ENCODE measurements at places on chromosomes 6 and 20. TPM values are rescaled to one million over a fixed set of nuclear protein-coding genes. Genes with fewer than 3 reads are reported as not detected.

DNA sequence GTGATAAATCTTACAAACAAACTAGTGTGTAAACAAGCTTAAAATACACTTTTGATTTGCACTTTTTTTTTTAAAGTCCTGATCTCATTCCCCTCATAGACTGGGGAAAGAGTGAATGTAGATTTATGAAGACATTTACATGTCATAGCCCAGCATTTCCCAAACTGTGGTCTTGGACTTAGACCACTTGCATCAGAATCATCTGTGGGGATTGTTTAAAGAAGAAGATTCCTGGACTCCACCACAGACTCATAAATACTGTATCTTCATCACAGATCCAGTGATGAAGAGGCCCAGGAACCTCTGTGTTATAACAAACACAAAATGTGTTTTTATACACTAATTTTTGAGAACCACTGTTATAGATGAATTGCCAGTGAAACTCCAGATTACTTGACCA lies 99.5 kb downstream of the KCNQ5 start:
- no peak for DNase-seq

DNA sequence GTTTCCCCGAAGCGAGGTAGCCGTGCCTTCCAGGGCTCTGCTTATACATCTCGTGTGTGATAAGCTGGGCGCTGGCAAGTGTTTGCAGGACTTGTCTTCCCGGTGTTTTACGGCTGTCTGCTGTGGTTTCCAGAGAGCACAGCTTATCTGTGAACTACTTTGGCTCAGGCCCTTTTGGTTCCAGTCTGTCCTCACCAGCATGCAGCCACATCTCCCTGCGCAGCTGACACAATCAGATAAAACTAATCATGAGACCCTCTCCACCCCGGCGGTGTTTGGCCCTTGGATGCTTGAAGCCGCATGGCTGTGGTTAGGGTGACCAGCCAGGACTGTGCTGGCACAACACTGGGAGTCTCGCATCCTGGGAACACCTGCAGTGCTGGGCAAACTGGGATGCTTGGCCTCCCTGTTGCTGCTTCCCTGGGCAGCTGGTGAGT lies 241.8 kb upstream of the FOXQ1 start:
- DNase-seq: no peak

- no peak for DNase-seq
Observed at GRCh38 chr20:60395991-60396390, 437.8 kb downstream of the CDH26 start.

DNA sequence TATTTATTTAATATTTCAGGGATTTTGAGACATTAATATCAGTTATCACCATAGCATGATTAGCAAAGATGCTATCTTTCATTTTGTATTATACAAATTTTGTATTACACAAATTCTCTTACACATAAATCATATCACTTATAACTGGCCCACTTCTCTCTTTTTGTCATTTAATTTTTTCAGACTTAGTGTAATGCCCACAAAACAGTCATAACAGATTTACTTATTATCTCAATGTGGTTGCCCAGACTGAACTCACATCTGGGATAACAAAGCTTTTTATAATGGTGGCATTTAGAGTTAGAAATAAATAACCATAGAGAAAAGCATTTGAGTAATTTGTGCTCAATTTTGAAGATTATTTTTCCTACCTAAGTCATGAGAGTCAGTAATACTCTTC lies 148.3 kb downstream of the TFAP2B start:
- no peak for DNase-seq

- no peak for DNase-seq
Observed at GRCh38 chr6:160275511-160276003, 16.9 kb upstream of the SLC22A2 start.

DNA sequence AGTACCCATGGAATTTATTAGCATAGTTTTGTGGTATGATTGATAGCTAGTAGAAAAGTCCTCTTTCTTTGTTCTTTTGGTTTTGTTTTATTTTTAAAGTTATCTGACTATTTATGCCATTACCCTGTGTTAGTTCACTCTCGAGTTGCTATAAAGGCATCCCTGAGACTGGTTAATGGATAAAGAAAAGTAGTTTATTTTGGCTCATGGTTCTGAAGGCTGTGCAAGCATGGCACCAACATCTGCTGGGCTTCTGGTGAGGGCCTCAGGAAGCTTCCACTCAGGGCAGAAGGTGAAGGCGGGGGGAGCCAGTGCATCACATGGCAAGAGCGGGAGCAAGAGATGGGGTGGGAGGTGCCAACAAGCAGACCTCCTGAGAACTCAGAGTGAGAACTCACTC lies 166.5 kb downstream of the MTHFD1L start:
- DNase-seq: no peak

DNA sequence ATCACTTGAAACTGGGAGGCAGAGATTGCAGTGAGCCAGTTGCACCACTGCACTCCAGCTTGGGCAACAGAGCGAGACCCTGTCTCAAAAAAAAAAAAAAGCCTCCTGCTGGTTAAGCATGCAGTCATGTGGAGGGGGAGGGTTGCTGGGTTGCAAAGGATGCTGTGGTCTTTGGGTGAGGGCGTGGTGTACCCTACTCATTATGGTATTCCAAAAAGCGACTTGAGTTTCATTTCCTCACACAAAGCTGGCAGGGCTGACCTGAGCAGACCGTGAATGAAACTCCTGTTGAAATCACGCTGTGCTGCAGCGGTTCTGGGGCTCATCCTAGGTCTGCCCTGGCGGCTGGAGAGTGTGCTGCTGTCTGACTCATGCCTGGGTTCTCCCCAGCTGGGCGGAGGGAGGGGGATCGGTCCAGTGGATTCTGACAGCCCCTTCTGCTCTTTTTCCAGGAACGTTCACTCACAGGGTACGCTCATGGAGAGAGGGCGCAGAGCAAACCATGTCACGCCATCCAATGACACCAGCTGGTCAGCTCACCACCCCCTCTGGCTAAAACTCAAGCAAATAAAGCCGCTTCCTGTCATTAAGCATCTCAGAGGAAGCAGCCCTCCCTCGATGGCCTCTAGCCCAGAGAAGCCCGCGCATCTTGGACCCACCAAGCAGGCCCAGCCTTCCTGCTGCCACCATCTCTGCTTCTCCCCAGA lies 166.2 kb downstream of the SCML4 start:
- DNase-seq: peak; percentile 55

- DNase-seq: no peak
Observed at GRCh38 chr20:37316775-37317170, 27.3 kb downstream of the MANBAL start.

DNA sequence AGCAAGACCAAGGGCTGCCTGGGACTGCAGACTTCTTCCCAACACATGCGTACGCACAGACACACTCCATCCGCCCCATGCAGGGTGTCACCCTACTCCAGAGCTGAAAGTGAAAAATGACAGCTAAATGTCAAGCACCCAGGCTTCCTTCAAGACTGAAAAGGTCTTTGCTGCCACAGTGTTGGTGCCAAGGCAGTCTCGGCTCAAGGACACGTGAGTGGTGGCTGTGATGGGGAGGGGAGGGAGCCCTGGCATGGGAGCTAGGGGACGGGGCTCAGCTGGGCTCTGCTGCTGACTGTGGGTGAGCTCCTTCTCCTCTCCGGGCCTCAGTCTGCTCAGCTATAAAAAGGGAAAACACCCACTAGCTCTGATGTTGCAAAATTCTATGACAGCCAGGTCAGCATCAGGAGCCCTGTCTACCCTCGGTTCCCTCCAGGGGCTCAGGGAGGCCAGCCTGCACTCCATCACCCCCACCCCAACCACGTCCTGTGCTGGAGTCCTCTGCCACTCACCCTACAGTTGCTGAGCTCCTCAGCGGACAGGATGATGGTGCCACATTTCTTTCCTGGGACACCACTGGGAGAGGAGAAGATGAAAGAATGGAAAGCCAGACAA lies 47.6 kb downstream of the CPNE5 start:
- DNase-seq: no peak

DNA sequence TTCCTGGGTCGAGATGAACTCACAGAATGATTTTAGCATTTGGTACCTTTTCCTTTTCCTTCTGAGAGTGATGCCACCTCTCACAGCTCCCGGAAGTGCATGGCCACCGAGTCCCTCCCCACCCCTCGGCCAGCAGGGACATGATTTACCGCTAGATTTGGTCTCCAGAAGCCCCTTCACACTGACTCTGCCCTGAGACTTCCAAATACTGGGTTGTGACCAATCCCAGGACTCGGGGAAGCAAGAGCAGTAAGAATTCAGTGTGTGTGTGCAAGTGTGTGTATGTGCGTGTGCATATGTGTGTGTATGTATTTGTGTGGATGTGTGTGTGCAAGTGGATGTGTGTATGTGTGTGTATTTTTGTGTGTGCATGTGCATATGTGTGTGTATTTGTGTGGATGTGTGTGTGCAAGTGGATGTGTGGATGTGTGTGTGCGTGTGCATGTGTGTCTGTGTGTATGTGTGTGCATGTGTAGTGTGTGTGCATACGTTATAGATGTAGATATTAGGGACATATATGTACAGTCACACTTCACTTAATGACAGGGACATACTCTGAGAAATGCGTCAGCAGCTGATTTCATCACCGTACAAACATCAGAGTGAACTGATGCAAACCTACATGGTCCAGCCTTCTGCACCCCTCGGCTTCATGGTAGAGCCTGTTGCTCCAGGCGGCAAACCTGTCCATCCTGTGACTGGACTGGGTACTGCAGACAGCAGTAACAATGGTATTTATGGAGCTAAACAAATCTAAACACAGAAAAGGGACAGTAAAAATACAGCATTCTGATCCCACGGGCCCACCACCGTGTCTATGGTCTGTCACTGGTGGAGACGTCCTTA lies 374.5 kb downstream of the TAF4 start:
- no peak for DNase-seq

GRCh38 chr6:150567380-150567779 lies 32.3 kb upstream of the PLEKHG1 start:
- DNase-seq: no peak

- DNase-seq: no peak
Observed at GRCh38 chr20:62305149-62305764, 2.5 kb downstream of the ADRM1 start.

GRCh38 chr20:2814076-2814475 lies 711 bp upstream of the C20orf141 start:
- DNase-seq: no peak

- peak; percentile 37 for DNase-seq
Observed at GRCh38 chr6:110331816-110332215, 26.3 kb downstream of the METTL24 start.

DNA sequence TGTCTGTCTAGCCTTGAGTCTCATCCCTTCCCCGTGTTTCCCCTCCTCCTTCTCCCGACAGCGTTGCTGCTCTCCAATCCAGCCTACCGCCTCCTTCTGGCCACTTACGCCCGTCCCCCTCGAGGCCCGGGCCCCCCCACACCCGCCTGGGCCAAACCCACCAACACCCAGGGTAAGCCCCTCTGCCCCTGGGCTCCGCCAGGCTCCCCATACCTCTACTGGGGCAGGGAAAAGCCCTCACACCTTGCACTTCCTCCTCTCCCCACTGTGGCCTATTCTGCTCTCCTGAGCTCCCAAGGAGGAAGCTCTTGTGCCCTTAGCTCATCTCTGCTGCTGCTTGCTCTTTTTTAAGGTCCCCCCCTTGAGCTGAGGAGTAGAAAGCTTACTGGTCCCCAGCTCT lies 11.0 kb downstream of the DDR1 start:
- no peak for DNase-seq

- DNase-seq: no peak
Observed at GRCh38 chr20:56422076-56422823, 10.2 kb downstream of the CASS4 start.

- DNase-seq: no peak
Observed at GRCh38 chr6:91523511-91523910, 936.6 kb upstream of the MAP3K7 start.

DNA sequence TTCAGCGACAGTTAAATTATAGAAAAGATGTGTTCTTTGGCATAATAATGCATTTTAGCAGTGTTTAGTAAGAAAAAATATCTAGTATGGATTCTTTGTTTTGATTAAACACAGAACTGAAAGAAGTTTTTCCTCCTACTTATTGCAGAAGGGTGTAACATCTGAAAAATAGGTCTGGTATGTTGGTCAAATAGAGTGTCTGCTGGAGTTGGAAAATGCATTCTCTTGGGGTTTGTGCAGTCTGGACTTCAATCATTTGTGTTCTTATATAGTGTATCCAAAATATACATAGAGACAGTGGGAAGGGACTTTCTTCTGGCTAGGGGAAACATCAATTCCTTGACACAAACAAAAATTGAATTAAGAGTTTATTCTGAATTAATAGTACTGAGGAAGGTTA lies 132.4 kb upstream of the MAN1A1 start:
- no peak for DNase-seq

- no peak for DNase-seq
Observed at GRCh38 chr6:52390361-52390727, 28.4 kb downstream of the PAQR8 start.

- peak; percentile 69 for DNase-seq
Observed at GRCh38 chr20:31566658-31567379, 38.3 kb upstream of the ID1 start.

- DNase-seq: no peak
Observed at GRCh38 chr20:47033665-47034064, 139.0 kb downstream of the EYA2 start.

- peak; percentile 45 for DNase-seq
Observed at GRCh38 chr6:96716221-96716620, 121.1 kb downstream of the GPR63 start.

- DNase-seq: no peak
Observed at GRCh38 chr6:170448317-170448716, 104.8 kb downstream of the PSMB1 start.

- no peak for DNase-seq
Observed at GRCh38 chr20:38875175-38875993, 50.8 kb upstream of the FAM83D start.

DNA sequence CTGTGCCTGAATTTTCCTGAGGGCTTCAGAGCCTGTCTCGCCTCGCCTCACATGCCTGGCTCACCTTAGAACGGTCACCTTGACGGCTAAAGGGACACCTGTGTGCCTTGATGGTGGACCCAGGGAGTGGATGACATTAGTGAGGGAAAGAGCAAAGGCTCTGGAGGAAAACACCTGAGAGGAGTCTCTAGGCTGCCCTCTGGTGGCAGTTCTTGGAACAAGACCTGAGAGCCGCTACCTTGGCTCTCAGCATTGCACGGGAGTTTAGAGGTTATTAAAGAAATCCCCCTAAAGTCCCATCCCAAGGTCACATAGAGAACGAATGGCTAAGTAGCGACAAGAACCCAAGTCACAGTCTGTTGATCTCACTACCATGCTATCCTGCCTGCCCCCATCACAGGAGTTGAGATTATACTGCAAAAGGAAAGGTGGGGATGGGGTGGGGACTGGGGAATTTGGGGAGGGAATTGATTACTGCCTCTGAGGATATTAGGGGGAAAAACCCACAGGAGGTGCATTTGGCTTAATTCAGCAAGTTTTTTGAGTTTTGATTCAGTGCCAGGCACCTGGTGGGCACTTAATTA lies 7.9 kb upstream of the CDSN start:
- DNase-seq: peak; percentile 79

- peak; percentile 23 for DNase-seq
Observed at GRCh38 chr6:170011204-170012036, 260.0 kb downstream of the ERMARD start.

- DNase-seq: peak; percentile 92
Observed at GRCh38 chr20:35171753-35172433, at the start of gene PROCR. Gene PROCR (plus strand): TSS chr20:35172072. CDS start chr20:35172155, 83 bp downstream.

Gene CYB5R4
- total RNA-seq: 17.5 TPM

Gene ARG1
- not detected for total RNA-seq

Gene TAP2
- total RNA-seq: 16.3 TPM

Gene RPS6KA2
- total RNA-seq: 10.4 TPM

Gene SLC35D3
- total RNA-seq: 0.57 TPM

Gene COL9A1
- 7.8 TPM for total RNA-seq

Gene FOXP4
- total RNA-seq: 19.0 TPM

Gene CFB
- total RNA-seq: 0.31 TPM

Gene KIF25
- total RNA-seq: 0.59 TPM

Gene TCP11
- not detected for total RNA-seq

Gene GUCA1A
- 16.5 TPM for total RNA-seq

Gene NR2E1
- not detected for total RNA-seq

Gene HAO1
- not detected for total RNA-seq

Gene GRIK2
- total RNA-seq: 0.90 TPM
